ENCODE measurements at places on chromosomes 16 and 17.

GRCh38 chr16:67014634-67015312 is 14.2 kb upstream of the CBFB start:
- DNase-seq, result no peak

GRCh38 chr17:44081681-44082080 is 11.1 kb downstream of the G6PC3 start:
- DNase-seq, result no peak

GRCh38 chr17:64017381-64017980 is 3.0 kb downstream of the ICAM2 start:
- no peak for DNase-seq

GRCh38 chr16:48592839-48593429 is 17.0 kb downstream of the N4BP1 start:
- no peak for DNase-seq

DNA sequence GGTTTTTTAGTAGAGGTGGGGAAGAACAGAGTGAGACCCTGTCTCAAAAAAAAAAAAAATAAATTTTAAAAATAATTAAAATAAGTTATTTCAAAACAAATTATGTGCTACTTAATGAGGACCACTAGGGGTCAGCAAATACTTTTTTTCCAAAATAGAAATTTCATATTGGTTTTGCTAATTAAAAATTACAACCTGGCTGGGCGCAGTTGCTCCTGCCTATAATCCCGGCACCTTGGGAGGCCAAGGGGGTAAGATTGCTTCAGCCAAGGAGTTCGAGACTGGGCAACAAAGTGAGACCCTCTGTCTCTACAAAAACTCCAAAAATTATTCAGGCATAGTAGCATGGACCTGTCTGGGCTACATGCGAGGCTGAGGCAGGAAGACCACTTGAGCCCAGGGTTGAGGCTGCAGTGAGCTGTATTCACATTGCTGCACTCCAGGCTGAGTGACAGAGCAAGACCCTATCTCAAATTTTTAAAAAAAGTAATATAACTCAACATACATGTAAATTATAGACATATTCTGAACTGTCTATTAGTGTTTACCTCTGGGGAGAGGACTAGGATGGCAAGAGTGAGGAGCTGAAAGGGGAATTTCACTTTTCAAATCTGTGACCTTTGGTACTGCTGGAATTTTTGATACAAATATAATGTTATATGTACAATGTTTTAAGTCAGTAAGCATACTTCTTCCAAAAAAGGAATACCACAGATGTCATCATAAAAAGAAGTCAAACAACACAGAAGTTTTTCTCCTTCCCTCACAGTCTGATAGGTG is 8.1 kb downstream of the MEIOB start:
- DNase-seq, result no peak

- peak; percentile 65 for DNase-seq
Observed at GRCh38 chr16:85557083-85557970, 55.8 kb upstream of the GSE1 start.

- DNase-seq, result peak; percentile 88
Observed at GRCh38 chr17:16991349-16992009, 19.6 kb upstream of the TNFRSF13B start.

DNA sequence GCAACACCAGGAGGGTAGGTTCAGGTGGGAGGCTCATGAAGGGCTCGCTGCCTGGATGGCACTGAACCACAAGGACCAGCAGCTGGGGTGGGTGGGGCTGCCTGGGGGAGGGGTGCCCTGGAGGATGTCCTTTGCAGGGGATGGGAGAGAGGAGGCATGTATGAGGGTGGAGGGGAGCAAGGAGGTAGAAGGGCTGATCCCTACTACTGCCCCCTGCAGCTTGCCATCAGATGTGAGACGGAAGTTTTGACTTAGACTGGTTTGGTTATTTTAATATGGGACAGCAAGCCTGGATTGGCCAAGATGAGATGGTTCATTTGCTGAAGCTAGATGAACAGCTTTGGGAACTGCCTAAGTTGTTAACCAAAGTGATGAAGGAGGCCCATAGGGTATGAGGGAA is 115.9 kb downstream of the SEC14L1 start:
- no peak for DNase-seq

DNA sequence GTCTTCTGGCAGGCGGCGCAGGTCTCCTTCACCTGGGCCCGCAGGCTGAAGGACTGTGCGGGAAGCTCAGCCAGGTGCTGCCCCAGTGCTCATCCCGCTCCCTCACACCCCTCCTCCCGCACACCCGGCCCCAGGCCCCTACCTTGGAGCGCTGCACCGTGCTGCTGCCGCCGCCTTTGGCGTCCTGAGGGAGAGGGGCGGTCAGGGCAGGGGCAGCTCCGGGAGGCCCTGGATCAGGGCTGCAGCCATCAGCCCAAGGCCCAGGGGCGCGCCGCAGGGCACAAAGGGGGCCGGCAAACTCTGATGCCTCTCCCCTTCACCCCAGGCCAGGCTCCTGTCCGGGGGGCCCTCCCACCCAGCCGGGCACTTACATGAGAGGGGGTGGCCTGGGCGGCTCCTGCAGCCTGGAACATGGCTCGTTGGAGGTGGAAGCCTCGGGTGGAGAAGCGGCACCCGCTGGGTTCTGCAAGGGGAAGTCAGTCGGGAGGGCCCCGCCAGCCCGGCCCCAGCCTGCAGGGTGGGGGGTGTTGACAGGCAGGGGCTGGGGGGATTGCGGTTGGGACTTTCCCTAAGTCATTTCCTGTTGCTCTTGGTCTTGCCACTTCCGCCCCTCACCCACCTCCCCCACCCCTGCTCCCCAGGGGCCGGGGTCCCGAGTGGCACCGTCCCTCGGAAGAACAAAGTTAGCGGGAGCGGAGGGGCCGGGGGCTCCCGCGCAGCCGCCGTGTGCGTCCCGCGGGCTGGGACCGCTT is 863 bp downstream of the LIMD2 start:
- peak; percentile 88 for DNase-seq

GRCh38 chr16:88527186-88527936 is 42.8 kb upstream of the ZC3H18 start:
- DNase-seq, result peak; percentile 71
